ENCODE measurements at places on chromosomes 5 and 9. TPM values are rescaled to one million over a fixed set of nuclear protein-coding genes. Genes with fewer than 3 reads are reported as not detected.

- H3K4me3 ChIP-seq = no peak overlapping the region
- no peak for DNase-seq
- H3K27ac ChIP-seq = no peak overlapping the region
- no peaks in the 10 kb centered on the region for H3K27me3 ChIP-seq
Measured at GRCh38 chr5:39024884-39025283, 49.3 kb downstream of the RICTOR start.

GRCh38 chr9:35108461-35108860, 5.5 kb upstream of the STOML2 start:
- no peak overlapping the region for H3K27ac ChIP-seq
- H3K36me3 ChIP-seq = peaks cover 49% of the 10 kb centered on the region
- DNase-seq = no peak
- H3K4me1 ChIP-seq = peaks cover 45% of the 10 kb centered on the region
- H3K4me3 ChIP-seq = no peak overlapping the region
- H3K27me3 ChIP-seq = no peaks in the 10 kb centered on the region

GRCh38 chr9:129602598-129603415, 18.1 kb downstream of the C9orf50 start:
- no peaks in the 10 kb centered on the region for H3K27me3 ChIP-seq
- H3K27ac ChIP-seq = no peak overlapping the region
- H3K4me3 ChIP-seq = no peak overlapping the region
- H3K4me1 ChIP-seq = peaks cover 24% of the 10 kb centered on the region

MRPL50 gene
- total RNA-seq = 9.2 TPM

DNA sequence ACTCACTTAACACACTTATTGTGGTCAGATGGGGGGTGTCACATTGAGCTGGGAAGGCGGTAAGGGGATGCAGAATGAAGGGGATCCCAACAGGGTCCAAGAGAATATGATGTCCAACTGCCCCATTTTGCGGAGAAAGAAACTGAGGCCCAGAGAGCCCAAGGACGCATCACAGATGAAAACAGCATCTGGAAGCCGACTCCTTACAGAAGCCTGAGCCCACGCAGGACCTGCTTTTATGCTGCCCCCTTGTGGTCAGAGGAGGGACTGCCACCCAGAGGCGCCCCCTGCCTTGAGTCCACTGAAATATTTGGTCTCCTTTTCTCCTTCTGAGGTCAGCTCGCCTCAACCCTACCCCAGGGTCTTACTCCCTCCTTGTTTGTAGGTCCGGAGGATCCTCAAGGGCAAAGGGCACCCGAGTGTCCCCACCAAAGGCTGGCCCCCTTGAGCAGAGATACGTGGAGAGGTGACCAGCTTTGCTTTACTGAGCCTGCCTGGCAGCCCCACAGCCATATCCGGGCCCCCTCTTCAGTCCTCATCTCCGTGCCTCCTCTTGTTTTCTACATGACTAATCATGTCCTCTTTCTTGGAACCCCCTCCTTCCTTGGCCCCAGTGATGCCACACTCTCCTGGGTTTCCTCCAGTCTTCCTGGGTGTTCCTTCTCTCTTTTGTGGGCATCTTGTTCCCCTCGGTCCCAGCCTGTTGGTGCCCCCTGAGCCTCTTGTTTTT, 30.0 kb upstream of the TTLL11 start:
- peaks cover 3% of the 10 kb centered on the region for H3K27me3 ChIP-seq
- no peak overlapping the region for H3K27ac ChIP-seq
- no peaks in the 10 kb centered on the region for H3K36me3 ChIP-seq
- H3K4me1 ChIP-seq = peaks cover 29% of the 10 kb centered on the region

DRD1 gene
- 0.06 TPM for total RNA-seq

GARIN3 gene
- total RNA-seq = not detected

GRCh38 chr5:164301708-164302107, 796.3 kb downstream of the MAT2B start:
- no peak for DNase-seq
- no peaks in the 10 kb centered on the region for H3K4me1 ChIP-seq
- H3K4me3 ChIP-seq = no peak overlapping the region
- peaks cover 5% of the 10 kb centered on the region for H3K27me3 ChIP-seq

DNA sequence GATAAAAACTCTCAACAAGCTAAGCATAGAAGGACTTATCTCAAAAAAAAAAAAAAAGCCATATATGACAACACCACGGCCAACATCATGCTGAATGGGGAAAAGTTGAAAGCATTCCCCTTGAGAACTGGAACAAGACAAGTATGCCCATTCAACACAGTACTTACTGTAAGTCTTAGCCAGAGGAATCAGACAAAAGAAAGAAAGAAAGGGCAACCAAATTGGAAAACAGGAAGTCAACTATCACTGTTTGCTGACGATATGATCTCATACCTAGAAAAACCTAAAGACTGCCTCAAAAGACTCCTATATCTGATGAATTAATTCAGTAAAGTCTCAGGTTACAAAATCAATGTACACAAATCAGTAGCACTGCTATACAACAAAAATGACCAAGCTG, 24.6 kb upstream of the PTGER4 start:
- H3K27ac ChIP-seq = no peak overlapping the region
- H3K4me3 ChIP-seq = no peak overlapping the region
- no peaks in the 10 kb centered on the region for H3K27me3 ChIP-seq

LRRC19 gene
- not detected for total RNA-seq

DNA sequence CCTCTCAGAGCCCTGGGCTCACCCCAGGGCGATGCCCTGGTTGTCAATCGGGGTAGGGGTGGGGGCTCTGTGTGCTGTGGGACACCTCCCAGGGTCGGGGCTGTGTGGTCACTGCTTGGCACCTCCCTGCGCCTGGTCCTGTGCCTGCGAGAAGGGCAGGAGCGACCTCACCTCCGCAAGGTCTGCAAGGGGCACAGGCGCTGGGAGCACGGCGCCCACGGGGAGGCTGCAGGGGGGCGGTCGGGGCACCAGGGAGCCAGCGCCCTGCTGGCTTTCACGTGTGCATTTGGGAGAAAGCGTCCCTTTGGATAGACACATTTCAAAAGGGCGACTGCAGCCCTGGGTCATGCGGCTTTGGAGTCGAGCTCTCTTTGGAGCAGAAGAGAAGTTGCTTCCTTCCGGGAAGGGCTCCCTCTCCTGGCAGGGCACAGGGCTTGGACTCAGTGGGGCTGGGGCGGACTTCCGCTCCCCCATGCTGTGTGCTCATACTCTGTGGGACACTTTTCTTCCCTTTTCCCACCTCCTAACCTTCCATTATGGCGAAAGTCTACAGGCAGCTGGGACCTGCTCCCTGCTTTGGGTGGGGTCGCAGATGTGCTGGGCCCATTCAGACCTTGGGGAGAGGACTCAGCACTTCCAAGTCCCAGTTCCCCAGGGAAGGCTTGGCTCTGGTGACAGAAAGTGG, 52.9 kb upstream of the SLC28A3 start:
- no peak for DNase-seq
- H3K27ac ChIP-seq = no peak overlapping the region
- no peak overlapping the region for H3K4me3 ChIP-seq

GRCh38 chr5:121630402-121630801, 221.3 kb upstream of the FTMT start:
- H3K36me3 ChIP-seq = no peaks in the 10 kb centered on the region
- no peaks in the 10 kb centered on the region for H3K27me3 ChIP-seq
- H3K27ac ChIP-seq = no peak overlapping the region
- no peaks in the 10 kb centered on the region for H3K4me1 ChIP-seq
- DNase-seq = no peak

CCDC183 gene
- total RNA-seq = 2.5 TPM

DNA sequence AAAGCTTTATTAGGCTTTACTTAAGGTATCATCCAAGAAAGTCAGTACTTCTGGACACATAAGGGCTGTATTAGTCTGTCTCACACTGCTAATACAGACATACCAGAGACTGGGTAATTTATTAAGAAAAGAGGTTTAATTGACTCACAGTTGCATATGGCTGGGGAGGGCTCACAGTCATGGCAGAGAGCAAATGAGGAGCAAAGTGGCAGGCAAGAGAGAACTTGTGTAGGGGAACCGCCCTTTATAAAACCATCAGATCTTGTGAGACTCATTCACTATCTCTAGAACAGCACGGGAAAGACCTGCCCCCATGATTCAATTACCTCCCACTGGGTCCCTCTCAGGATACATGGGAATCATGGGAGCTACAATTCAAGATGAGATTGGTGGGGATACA, 49.2 kb upstream of the SLC44A1 start:
- H3K27ac ChIP-seq = no peak overlapping the region
- no peak overlapping the region for H3K4me3 ChIP-seq
- no peaks in the 10 kb centered on the region for H3K36me3 ChIP-seq
- no peak for DNase-seq

DNA sequence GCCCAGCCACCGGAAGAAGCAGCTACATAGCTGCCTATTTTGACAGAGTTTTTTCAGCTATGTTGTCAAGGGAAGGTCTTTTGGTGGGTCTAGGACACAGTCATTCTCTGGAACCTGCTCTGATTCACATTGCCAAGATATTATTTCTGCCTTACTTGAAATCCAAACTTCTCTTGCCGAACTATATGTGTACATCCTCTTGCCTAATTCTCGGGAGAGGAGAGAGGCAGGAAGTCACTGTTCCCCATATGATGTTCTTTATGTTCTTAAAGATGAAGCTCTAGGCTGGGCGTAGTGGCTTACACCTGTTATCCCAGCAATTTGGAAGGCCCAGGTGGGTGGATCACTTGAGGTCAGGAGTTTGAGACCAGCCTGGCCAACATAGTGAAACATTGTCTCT, 8.6 kb downstream of the TMEM252 start:
- no peak overlapping the region for H3K4me3 ChIP-seq
- H3K4me1 ChIP-seq = peaks cover 88% of the 10 kb centered on the region
- no peaks in the 10 kb centered on the region for H3K27me3 ChIP-seq
- peaks cover 11% of the 10 kb centered on the region for H3K36me3 ChIP-seq
- peak overlapping the region; percentile 89 for H3K27ac ChIP-seq
- DNase-seq = no peak

DNA sequence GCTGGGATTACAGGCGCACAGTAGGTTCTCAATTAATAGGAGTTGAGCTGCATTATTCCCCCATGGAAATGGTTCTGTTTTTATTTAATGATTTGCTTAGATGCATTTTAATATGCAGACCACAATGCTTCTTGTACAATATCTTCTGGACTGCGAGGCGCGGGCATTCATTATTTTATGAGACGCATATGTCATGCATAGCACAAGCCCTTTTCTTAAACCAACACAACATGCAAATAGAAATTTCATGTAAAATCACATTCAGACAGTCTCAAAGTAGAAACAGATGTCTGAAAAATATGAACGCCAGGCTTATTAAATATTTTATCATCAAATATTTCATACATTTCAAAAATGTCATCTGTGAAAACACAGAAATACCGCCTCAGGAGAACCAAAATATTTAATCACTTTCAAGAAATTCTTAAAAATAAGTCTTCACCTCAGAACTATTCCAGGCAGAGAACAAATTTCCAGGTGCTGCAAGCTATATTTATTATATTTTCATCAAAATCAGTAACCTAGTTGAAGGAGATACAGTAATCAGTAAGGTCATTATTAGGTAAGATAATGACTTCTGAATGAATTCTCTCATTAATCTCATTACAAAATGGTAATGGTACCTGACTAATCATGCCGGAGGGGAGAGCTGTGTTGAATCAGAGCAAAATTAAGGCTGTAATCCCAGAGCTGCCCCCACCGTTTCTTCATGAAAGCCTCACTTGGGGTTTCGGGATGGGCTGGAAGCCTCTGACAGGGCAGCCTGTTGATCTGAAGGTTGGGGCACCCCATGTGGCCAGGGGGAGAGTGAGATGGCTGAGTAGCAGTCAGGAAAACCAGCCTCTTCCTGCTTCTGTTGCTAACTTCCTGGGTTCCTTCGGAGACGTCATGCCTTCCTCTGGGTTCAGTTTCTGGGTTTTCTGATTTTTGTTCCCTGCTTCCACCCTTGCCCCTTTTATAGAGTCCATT, 133.9 kb upstream of the ZNF618 start:
- no peaks in the 10 kb centered on the region for H3K4me1 ChIP-seq
- H3K4me3 ChIP-seq = no peak overlapping the region
- H3K27ac ChIP-seq = no peak overlapping the region
- peaks cover 40% of the 10 kb centered on the region for H3K27me3 ChIP-seq

- H3K4me3 ChIP-seq = no peak overlapping the region
- DNase-seq = no peak
- H3K27ac ChIP-seq = no peak overlapping the region
- H3K36me3 ChIP-seq = no peaks in the 10 kb centered on the region
- H3K4me1 ChIP-seq = no peaks in the 10 kb centered on the region
Measured at GRCh38 chr5:130871346-130872086, 293.5 kb downstream of the HINT1 start.

GRCh38 chr9:83707518-83707767, 315 bp downstream of the UBQLN1 start:
- no peaks in the 10 kb centered on the region for H3K27me3 ChIP-seq
- H3K4me1 ChIP-seq = peaks cover 39% of the 10 kb centered on the region
- H3K4me3 ChIP-seq = peak overlapping the region; percentile 90
- peak; percentile 93 for DNase-seq

IFNA2 gene
- not detected for total RNA-seq

DNA sequence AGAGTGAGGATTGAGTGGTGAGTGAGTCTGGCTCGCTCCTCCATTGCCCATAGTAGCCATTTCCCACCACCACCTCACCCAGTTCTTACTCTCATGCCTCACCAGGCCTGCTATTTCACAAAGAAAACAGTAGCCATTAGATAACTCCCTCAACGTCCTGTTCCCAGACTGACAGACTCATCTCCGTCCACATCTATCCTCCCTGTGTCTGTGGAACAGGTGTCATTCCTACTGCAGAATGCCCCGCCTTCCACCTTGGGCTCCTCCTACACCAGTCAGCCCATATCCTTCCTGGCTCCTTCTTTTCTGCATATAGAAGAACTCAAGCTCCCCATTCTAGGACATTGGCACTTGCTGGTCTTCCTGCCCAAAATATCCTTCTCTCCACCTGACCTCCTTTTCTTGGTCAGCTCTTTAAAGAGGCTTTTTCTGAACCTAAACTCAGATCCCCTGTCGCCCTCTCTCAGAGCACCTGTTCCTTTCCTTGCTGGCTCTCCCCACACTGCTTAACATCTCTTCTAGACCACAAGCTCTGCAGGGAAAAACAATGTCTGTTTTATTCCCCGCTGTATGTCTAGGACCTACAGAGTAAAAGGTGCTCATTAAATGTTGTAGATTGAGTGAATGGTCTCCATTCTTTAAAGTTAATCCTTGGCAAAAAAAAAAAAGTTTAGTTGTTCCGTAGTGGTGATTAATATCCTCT, 3.2 kb downstream of the TNFAIP8 start:
- H3K27ac ChIP-seq = peak overlapping the region; percentile 82
- no peaks in the 10 kb centered on the region for H3K27me3 ChIP-seq
- DNase-seq = no peak
- no peaks in the 10 kb centered on the region for H3K36me3 ChIP-seq
- peaks cover 73% of the 10 kb centered on the region for H3K4me1 ChIP-seq
- H3K4me3 ChIP-seq = no peak overlapping the region

GRCh38 chr5:82167372-82167935, 110.7 kb downstream of the RPS23 start:
- no peak overlapping the region for H3K4me3 ChIP-seq
- DNase-seq = no peak
- peaks cover 41% of the 10 kb centered on the region for H3K4me1 ChIP-seq
- H3K36me3 ChIP-seq = no peaks in the 10 kb centered on the region

- H3K36me3 ChIP-seq = no peaks in the 10 kb centered on the region
- H3K4me1 ChIP-seq = no peaks in the 10 kb centered on the region
- no peak overlapping the region for H3K4me3 ChIP-seq
- no peak for DNase-seq
- H3K27me3 ChIP-seq = no peaks in the 10 kb centered on the region
- no peak overlapping the region for H3K27ac ChIP-seq
Measured at GRCh38 chr5:60577116-60577515, 122.8 kb downstream of the DEPDC1B start.

Data from esophagus muscularis mucosa (tissue), 4 donors.